GM12891 (cell line): ENCODE measurements at places on chromosomes 2 and 18.

- no peak for DNase-seq
Measured at GRCh38 chr2:174971868-174972781, 33.1 kb downstream of the CHN1 start.

DNA sequence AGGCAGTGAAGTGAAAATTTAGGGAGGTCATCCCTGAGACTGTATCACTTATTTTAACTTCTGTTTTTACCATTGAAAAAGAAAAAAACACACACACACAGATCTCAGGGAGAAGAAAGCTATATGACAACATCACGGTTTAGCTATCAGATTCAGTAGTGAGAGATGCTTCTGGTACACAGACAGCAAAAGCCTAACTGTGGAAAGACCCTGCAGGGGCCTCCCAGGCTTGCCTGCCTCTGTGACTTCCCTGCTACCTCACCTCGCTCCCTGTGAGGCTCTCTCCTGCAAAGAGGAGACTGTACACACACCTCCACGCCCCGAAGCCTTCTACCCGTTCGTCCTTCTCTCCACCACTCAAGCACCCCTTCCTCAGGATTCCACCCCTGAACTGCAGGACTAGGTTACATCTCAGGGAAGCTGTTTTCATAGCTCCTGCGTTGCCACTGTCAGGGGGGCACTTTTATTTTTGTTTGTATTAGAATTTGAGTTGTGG is 86.3 kb downstream of the EPB41L3 start:
- no peak for DNase-seq

DNA sequence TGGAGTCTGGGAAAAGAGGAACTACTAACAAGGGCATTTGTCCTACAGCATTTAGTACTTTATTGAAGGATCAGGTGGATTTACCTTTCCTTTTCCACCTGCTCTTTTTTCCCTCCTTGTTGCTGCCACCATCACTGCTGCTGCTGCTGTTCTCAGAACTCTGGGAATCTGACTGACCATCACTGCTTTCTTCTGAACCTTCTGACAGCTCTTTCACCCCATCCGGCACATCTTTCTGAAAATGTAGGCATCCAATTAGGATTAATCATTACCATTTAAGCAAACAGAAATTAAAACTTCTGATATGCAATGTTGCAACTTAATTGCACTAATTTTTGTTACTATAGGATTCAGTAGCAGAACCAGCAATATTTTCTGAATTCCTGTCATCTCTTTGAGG is 79.0 kb downstream of the ASXL2 start:
- DNase-seq: no peak

DNA sequence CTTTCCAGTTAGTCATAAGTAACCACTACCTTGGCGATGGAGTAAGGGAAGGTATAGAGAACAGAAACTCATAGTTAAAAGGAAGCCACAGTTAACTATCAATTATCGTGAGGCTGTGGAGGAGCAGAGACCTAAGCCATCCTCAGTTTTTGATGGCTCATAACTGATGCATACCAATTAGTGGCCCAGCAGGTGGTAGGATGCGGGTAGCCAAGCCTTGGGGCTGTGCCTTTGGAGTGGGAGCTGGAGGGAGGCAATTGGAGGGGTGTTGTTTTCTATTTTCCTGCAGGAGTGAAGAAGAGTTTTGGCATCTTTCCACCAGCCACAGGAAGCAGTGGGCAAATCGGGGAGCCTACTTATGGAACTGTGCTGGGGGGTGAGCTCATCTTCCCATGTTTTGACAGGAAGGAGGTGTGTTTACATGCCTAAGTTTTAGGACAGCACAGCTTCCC is 194.8 kb downstream of the TPGS2 start:
- no peak for DNase-seq
